ENCODE measurements at places on chromosomes 1 and 21. TPM values are rescaled to one million over a fixed set of nuclear protein-coding genes. Genes with fewer than 3 reads are reported as not detected.

DNA sequence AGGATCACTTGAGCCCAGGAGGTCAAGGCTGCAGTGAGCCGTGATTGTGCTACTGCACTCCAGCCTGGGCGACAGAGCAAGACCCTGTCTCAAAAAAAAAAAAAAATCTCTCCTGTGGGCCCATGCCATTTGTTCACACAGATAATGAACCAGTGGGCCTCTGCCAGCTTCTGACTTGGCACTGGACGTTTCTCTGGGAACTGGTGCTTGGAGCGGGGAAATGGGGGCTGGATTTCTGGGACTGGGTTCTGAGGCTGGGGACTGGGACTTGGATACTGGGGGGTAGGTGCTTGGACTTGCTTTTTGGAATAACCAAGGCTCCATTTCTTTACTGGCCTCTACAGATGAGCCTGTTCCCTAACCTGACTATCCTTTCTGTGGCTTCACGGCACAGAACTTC is 9.7 kb downstream of the IFI6 start:
- H3K27me3 ChIP-seq = no peaks in the 10 kb centered on the region
- H3K4me3 ChIP-seq = no peak overlapping the region

DNA sequence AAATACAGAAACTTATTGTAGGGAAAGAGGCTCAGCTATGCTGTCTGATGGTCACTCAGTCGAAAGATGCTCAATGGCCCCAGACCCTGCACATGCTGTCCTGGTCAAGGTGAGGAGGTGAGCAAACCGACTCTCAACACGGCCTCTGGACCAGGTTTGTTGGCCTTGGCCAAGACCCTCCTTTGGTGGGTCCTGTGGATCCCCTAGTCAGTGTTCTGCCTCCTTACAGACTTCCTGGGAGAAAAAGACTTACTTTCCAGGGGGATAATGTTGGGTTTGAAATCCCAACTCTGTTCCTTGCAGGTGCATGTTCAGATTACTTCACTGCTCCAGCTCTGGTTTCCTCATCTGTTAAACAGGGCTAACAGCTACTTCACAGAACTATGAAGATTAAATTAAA is 53.8 kb downstream of the FAM78B start:
- H3K27me3 ChIP-seq = no peaks in the 10 kb centered on the region
- H3K27ac ChIP-seq = no peak overlapping the region
- no peaks in the 10 kb centered on the region for H3K36me3 ChIP-seq
- H3K4me3 ChIP-seq = no peak overlapping the region
- no peak for DNase-seq
- no peaks in the 10 kb centered on the region for H3K4me1 ChIP-seq

- DNase-seq = no peak
- H3K4me1 ChIP-seq = peaks cover 34% of the 10 kb centered on the region
- H3K4me3 ChIP-seq = peak overlapping the region; percentile 52
- H3K27ac ChIP-seq = peak overlapping the region; percentile 68
- H3K36me3 ChIP-seq = no peaks in the 10 kb centered on the region
Measured at GRCh38 chr1:153679337-153680119, 1.0 kb downstream of the NPR1 start.

DNA sequence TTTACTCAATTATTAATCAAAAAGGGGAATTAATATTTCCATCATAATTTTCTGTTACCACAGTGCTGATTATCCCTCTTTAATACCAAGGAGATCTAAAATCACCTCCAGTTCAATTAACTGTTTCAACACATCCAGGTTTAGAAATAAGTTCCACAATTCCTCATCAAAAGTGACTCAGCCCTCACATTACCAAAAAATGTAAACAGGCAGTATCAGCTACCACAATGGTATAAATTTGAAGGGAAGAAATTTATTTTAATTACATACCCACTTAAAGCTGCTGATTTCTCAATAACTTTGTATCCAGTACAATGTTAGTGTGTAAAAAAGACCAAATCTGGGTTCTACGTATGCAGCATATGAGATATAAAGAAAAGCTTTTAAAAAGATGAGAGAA is 51.9 kb downstream of the EIF4G3 start:
- H3K4me3 ChIP-seq = no peak overlapping the region
- H3K36me3 ChIP-seq = no peaks in the 10 kb centered on the region

DNA sequence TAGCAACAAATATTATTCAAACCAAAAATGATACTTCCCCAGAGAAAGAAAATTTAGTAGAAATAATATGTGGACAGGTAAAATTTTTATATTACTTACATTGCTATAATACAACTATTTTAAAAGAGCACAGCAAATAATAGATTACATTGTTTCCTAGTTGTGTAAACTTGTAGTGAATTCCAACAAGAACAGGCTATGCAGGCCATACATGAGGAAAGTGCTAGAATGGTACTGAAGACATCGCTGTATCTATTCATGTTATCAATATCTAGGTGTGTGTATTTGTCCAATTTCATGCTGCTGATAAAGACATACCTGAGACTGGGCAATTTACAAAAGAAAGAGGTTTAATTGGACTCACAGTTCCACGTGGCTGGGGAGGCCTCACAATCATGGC is 47.9 kb upstream of the ADGRL2 start:
- H3K27ac ChIP-seq = no peak overlapping the region
- H3K4me3 ChIP-seq = no peak overlapping the region
- H3K36me3 ChIP-seq = no peaks in the 10 kb centered on the region
- peaks cover under 1% of the 10 kb centered on the region for H3K4me1 ChIP-seq

GRCh38 chr1:184987696-184988095 is 13.4 kb upstream of the NIBAN1 start:
- no peaks in the 10 kb centered on the region for H3K36me3 ChIP-seq
- no peaks in the 10 kb centered on the region for H3K4me1 ChIP-seq
- no peak overlapping the region for H3K27ac ChIP-seq
- H3K27me3 ChIP-seq = no peaks in the 10 kb centered on the region
- H3K4me3 ChIP-seq = no peak overlapping the region

- no peaks in the 10 kb centered on the region for H3K27me3 ChIP-seq
- H3K36me3 ChIP-seq = no peaks in the 10 kb centered on the region
- no peaks in the 10 kb centered on the region for H3K4me1 ChIP-seq
- no peak overlapping the region for H3K27ac ChIP-seq
Measured at GRCh38 chr21:34180826-34181359, 107.5 kb downstream of the MRPS6 start.

DNA sequence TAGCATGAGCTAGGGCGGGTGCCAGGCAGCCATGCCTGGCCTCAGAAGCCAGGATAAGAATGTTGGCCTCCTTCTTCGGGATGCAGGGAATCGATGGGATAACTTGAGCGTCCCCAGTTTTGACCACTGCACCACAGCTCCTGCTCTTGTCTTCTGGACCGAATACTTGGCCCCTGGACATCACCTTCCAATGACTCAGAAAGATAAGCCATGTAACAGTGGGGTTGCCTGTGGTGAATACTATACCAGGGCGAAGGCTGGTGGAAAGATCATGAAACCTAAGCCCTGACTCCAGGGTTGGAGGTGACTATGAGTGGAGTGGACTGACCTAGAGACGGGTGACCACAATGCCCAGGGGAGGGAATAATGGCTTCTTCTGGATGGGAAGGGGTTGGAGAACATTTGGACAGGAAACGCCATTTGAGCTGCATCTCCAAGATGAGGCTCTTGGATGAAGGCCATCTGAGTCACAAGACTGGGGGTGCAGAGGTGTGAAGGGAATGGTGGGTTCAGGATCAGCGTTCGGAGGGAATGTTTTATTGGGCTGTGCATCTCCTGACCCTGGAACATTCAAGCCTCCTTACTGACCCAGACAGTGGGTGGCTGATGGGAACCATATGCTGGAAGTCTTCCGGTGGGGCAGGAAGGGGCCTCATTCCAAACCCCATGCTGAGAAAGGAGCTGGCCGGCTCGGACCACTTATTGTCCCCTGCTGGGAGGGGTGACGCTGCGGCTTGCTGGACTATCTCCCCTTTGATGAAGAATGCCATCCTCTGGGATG is 18.5 kb upstream of the KCNE2 start:
- H3K4me3 ChIP-seq = no peak overlapping the region
- H3K27ac ChIP-seq = peak overlapping the region; percentile 69
- no peaks in the 10 kb centered on the region for H3K36me3 ChIP-seq
- H3K4me1 ChIP-seq = peaks cover 15% of the 10 kb centered on the region

- no peaks in the 10 kb centered on the region for H3K4me1 ChIP-seq
- no peaks in the 10 kb centered on the region for H3K27me3 ChIP-seq
- no peaks in the 10 kb centered on the region for H3K36me3 ChIP-seq
- DNase-seq = no peak
- no peak overlapping the region for H3K4me3 ChIP-seq
Measured at GRCh38 chr1:201164645-201165044, 10.4 kb upstream of the TMEM9 start.

- no peaks in the 10 kb centered on the region for H3K27me3 ChIP-seq
- DNase-seq = no peak
- H3K36me3 ChIP-seq = no peaks in the 10 kb centered on the region
- H3K4me3 ChIP-seq = no peak overlapping the region
- H3K4me1 ChIP-seq = no peaks in the 10 kb centered on the region
Measured at GRCh38 chr1:37902983-37903382, 43.6 kb upstream of the MTF1 start.

GRCh38 chr1:36083219-36083618 is 675 bp upstream of the TEKT2 start:
- DNase-seq = no peak
- H3K27me3 ChIP-seq = peaks cover 20% of the 10 kb centered on the region
- H3K27ac ChIP-seq = no peak overlapping the region

- no peaks in the 10 kb centered on the region for H3K36me3 ChIP-seq
- no peaks in the 10 kb centered on the region for H3K27me3 ChIP-seq
- peak overlapping the region; percentile 37 for H3K27ac ChIP-seq
Measured at GRCh38 chr1:183148599-183148998, 37.5 kb upstream of the LAMC2 start.

- no peaks in the 10 kb centered on the region for H3K27me3 ChIP-seq
- no peak overlapping the region for H3K27ac ChIP-seq
- H3K36me3 ChIP-seq = no peaks in the 10 kb centered on the region
- H3K4me1 ChIP-seq = no peaks in the 10 kb centered on the region
Measured at GRCh38 chr1:205199931-205200299, 11.6 kb downstream of the DSTYK start.

DNA sequence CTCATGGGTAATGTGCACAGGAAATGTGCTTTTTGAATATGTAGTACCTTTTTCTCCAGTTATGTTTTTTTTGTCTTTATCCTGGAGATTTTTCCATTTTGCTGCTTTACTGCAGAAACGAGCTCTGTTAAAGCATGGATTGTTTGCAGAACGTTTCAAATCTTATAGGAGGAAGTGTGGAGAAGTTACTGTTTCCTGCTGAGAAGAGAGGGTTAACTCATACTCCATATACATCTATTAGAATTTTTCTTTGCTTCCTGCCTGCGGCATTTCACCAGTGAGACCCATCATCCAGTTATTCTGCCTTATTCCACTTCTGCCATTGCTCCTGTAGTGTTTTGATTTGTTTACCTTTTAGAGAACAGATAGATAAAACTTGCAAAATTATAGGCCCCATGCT is 2.0 kb downstream of the RPRD2 start:
- DNase-seq = no peak
- no peaks in the 10 kb centered on the region for H3K36me3 ChIP-seq
- peak overlapping the region; percentile 98 for H3K27ac ChIP-seq
- H3K27me3 ChIP-seq = no peaks in the 10 kb centered on the region
- H3K4me1 ChIP-seq = peaks cover 56% of the 10 kb centered on the region

DNA sequence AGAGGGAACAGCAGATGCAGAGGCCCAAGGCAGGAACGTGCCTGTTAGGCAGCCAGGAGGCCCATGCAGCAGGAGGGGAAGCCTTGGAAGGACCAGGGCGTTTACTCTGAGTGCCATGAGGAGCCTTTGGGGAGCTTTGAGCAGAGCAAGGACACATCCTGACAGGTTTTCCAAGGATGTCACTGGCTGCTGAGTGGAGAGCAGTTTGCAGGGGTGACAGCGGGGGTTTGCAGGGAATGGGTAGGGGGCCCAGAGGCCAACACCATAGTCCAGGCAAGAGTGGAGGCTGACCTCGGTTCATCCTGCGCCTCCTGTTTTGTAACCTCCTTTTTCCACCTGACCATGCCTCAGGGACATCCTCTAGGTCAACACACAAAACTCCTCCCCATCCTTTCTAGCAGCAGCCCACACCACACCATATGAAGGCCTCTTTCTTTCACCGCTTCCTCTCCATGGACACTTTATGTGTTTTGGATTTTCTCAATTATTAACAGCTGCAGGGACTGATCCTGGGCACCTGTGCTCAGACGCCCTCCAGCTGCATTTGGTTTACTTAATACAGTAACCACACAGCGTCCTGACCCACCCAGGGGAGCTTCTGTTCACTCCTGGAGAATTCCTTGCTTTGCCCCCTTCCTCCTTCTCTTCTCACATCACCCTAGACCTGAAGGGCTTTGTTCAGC is 528.5 kb downstream of the MATN1 start:
- H3K27me3 ChIP-seq = no peaks in the 10 kb centered on the region
- DNase-seq = no peak
- no peaks in the 10 kb centered on the region for H3K36me3 ChIP-seq
- H3K4me3 ChIP-seq = no peak overlapping the region
- peaks cover 13% of the 10 kb centered on the region for H3K4me1 ChIP-seq
- H3K27ac ChIP-seq = no peak overlapping the region

GRCh38 chr1:66351478-66351877 is 182.5 kb upstream of the SGIP1 start:
- H3K27ac ChIP-seq = peak overlapping the region; percentile 74
- peaks cover 9% of the 10 kb centered on the region for H3K4me1 ChIP-seq
- no peak overlapping the region for H3K4me3 ChIP-seq
- no peaks in the 10 kb centered on the region for H3K27me3 ChIP-seq
- H3K36me3 ChIP-seq = no peaks in the 10 kb centered on the region
- no peak for DNase-seq

DNA sequence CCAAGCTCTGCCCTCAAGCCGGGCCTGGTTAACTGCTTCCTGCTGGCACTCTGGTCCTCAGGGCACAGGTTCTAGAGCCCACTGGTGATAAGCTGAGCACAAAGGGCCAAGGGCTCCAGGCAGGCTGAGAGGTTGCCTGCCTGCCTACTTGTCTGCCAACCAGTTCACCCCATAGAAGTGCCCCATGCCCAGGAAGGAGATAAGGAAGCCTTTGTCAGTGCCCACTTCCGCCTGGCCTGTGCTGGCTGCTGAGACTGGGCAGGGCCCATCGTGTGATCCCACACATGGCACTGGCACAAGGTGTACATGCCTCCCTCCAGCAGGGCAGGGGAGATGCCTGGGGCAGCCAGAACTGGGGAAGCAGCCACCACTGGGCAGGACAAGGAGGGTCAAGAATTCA is 24.1 kb downstream of the SLC9A1 start:
- H3K4me3 ChIP-seq = no peak overlapping the region
- H3K27me3 ChIP-seq = no peaks in the 10 kb centered on the region
- no peaks in the 10 kb centered on the region for H3K36me3 ChIP-seq
- H3K27ac ChIP-seq = no peak overlapping the region
- H3K4me1 ChIP-seq = no peaks in the 10 kb centered on the region

DNA sequence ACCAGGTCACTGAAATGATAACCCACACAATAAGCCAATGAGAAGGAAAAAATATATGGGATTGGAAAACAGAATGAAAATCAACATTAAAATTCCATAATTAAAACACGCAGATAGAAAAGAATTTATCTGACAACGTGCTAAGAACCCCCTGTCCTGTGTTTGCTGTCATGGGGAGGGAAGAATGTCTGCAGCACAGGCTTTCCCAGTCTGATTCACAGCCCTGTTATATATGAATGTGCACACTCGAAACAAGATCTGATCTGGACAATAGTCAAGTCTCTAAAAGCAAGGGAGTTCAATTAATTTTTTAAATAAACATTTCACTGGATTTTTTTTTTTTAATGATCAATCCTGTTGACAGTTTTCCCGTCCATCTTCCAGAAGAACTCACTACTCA is 220.0 kb downstream of the RERE start:
- H3K4me1 ChIP-seq = peaks cover 45% of the 10 kb centered on the region
- no peaks in the 10 kb centered on the region for H3K36me3 ChIP-seq
- peak overlapping the region; percentile 64 for H3K27ac ChIP-seq
- no peak for DNase-seq
- H3K4me3 ChIP-seq = no peak overlapping the region

GPR3 gene
- total RNA-seq = not detected

CRYAA gene
- total RNA-seq = not detected

GRIK1 gene
- total RNA-seq = 0.19 TPM

TGFB2 gene
- total RNA-seq = 0.42 TPM

CHRM3 gene
- 1.5 TPM for total RNA-seq

TCHH gene
- total RNA-seq = 0.44 TPM

OLFM3 gene
- total RNA-seq = not detected

ZNF683 gene
- total RNA-seq = not detected

PTPN14 gene
- 15.4 TPM for total RNA-seq
